ENCODE measurements at places on chromosomes 11 and 22.

DNA sequence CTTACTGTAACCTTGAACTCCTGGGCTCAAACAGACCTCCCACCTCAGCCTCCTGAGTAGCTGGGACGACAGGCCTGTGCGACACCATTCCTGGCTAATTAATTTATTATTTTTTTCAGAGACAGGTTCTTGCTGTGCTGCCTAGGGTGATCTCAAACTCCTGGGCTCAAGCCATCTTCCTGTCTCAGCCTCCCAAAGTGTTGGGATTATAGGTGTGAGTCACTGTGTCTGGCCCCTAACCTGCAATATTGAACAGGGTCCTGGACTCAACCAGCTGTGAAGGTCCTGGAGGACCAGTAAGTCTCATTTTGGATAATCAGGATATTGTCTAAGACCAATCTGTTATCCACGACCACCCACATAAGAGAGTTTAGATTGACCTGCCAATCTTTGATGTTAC is 15.2 kb downstream of the CCDC134 start:
- no peak for DNase-seq
- H3K4me3 ChIP-seq, result no peak overlapping the region
- H3K27ac ChIP-seq, result no peak overlapping the region
- no peaks in the 10 kb centered on the region for H3K4me1 ChIP-seq
- no peaks in the 10 kb centered on the region for H3K27me3 ChIP-seq

DNA sequence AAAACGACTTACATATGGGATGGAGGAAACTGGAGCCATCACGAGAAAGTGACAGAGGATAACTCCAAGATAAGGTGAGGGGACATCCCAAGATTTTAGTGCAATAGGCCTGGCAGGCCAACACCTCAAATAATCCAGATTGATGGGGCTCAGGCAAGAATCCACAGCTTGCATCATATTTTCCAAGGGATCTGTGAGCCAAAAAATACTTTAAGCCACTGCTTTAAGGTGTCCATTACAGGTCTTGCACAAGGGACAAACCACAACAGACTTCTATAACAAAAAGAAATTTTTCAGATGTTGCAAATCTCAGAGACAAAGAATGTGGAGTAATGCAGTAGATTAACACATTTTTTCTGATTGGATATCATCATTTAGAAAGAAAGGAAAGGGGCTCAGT is 45.6 kb downstream of the DENND5A start:
- H3K4me1 ChIP-seq, result peaks cover 22% of the 10 kb centered on the region
- no peak for DNase-seq
- no peak overlapping the region for H3K27ac ChIP-seq

DNA sequence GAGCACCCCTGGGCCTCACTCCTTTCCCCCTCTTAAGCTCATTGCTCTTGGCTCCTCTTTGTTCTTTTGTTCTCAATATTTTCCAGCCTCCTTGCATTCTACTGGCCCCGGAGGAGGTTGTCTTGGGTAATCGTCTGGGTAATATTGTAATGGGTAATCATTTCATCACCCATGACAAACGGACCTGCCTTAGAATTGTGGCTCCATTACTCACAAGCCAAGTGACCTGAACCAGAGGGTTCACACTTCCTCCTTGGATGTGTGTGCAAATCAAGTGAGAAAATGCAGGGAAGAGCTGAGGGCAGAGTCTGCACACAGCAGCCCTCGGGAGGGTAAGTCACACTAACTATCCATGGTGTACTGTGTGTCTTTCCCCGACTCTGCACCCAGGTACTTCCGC is 305.0 kb downstream of the BUD13 start:
- no peak for DNase-seq
- no peaks in the 10 kb centered on the region for H3K36me3 ChIP-seq
- H3K27ac ChIP-seq, result no peak overlapping the region
- no peaks in the 10 kb centered on the region for H3K4me1 ChIP-seq
- peaks cover 4% of the 10 kb centered on the region for H3K27me3 ChIP-seq

- H3K4me1 ChIP-seq, result peaks cover 80% of the 10 kb centered on the region
- DNase-seq, result no peak
- peaks cover 64% of the 10 kb centered on the region for H3K36me3 ChIP-seq
- H3K27me3 ChIP-seq, result no peaks in the 10 kb centered on the region
- no peak overlapping the region for H3K27ac ChIP-seq
Measured at GRCh38 chr11:102426000-102426399, 26.6 kb downstream of the TMEM123 start.

GRCh38 chr11:68031144-68031464 is 623 bp downstream of the NDUFS8 start:
- DNase-seq, result no peak
- no peaks in the 10 kb centered on the region for H3K27me3 ChIP-seq
- peaks cover 32% of the 10 kb centered on the region for H3K4me1 ChIP-seq
- H3K36me3 ChIP-seq, result peaks cover 9% of the 10 kb centered on the region
- H3K4me3 ChIP-seq, result peak overlapping the region; percentile 82

GRCh38 chr11:35142481-35143075 is 3.6 kb downstream of the CD44 start:
- no peaks in the 10 kb centered on the region for H3K27me3 ChIP-seq
- H3K27ac ChIP-seq, result peak overlapping the region; percentile 71
- H3K4me3 ChIP-seq, result peak overlapping the region; percentile 88
- H3K36me3 ChIP-seq, result peaks cover 67% of the 10 kb centered on the region
- peaks cover 74% of the 10 kb centered on the region for H3K4me1 ChIP-seq
- DNase-seq, result peak; percentile 78

DNA sequence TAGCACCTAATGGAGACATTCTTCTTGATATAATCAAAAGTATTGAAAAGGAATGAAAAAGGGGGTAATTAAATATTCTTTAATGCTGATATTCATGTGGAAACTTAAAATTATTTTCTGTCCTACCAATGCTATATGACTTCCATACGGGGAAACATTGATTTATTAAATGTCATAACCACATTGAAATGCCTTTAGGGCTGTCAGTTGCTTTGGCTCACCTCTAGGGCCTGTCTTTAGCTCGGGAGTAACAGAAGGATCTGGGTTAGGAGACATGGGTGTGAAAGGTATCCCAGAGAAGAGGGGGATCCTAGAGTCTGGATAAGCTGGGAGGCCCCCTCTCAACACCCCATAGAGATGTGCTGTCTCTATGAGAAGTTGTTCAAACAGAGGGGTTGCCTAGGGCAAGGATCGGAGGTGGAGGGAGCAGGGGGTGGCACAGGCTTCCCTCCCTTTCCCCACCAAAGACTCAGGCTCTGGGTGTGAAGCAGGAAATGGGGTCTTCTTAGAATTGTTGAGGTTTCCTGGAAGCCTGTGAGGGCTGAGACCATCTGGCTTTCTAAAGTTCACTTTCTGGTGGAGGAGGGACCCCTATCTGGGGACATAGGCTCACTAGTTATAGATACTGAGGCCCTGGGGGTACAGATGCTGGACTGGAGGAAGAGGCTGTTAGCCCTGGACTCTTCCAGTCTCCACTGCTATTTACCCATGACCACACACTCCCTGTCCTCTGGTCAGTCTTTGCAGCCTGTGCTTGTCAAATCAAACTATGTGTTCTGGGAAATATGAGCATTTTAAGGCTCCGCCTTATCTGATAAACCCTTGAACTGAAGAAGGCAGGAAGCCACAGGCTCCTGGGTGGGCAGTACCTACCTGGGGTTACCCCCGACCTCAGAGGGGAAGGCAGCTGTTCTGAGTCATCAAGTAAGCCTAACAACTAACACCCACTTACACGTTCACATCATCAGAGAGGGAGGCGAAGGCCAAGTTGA is 55.8 kb upstream of the RRAS2 start:
- H3K27me3 ChIP-seq, result no peaks in the 10 kb centered on the region
- DNase-seq, result peak; percentile 84
- H3K4me1 ChIP-seq, result peaks cover 78% of the 10 kb centered on the region
- H3K4me3 ChIP-seq, result peak overlapping the region; percentile 65
- peak overlapping the region; percentile 84 for H3K27ac ChIP-seq
- peaks cover 7% of the 10 kb centered on the region for H3K36me3 ChIP-seq

DNA sequence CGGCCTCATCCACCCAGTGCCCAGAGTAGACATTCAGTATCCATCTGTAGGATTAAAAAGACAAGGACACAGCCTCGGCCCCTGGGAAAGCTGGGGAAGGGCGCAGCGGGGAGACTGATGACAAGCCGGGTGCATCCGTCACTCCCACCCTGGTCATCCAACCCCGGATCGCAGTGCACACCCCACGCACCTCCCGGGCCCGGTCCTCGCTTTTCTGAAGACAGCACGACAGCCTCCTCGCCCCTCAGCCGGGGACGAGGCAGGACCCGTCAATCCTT is 1.1 kb downstream of the FCHSD2 start:
- peaks cover 52% of the 10 kb centered on the region for H3K4me1 ChIP-seq
- H3K36me3 ChIP-seq, result peaks cover 35% of the 10 kb centered on the region
- DNase-seq, result peak; percentile 35
- peaks cover 4% of the 10 kb centered on the region for H3K27me3 ChIP-seq
- H3K27ac ChIP-seq, result peak overlapping the region; percentile 94

- no peak overlapping the region for H3K27ac ChIP-seq
- peaks cover 12% of the 10 kb centered on the region for H3K4me1 ChIP-seq
- no peaks in the 10 kb centered on the region for H3K36me3 ChIP-seq
- H3K4me3 ChIP-seq, result no peak overlapping the region
Measured at GRCh38 chr11:35614939-35615569, 3.2 kb upstream of the FJX1 start.

GRCh38 chr11:540583-541432 is 3.5 kb downstream of the LRRC56 start:
- no peak overlapping the region for H3K4me3 ChIP-seq
- no peak for DNase-seq
- H3K27ac ChIP-seq, result no peak overlapping the region
- H3K36me3 ChIP-seq, result no peaks in the 10 kb centered on the region
- peaks cover 32% of the 10 kb centered on the region for H3K27me3 ChIP-seq

DNA sequence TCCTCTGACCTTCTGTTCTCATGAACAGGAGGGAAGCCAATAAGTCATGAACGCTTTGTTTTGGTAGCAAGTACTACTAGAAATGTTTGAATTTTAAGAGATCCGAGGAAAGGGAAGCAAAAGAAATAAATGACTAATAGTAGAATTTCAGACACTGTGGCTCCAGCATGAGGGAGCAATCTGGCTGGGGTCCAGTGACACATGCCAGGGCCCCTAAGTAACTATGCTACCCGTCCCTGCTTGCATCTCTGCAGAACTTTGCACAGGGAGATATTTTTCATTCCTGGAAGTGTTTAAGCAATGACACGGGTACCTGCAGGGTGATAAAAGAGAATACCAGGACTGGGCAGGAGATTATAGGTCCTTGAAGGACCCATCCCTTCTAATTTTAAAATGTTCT is 7.3 kb upstream of the ADAMTS8 start:
- H3K27ac ChIP-seq, result no peak overlapping the region
- H3K4me3 ChIP-seq, result peak overlapping the region; percentile 8
- H3K4me1 ChIP-seq, result peaks cover 26% of the 10 kb centered on the region
- H3K27me3 ChIP-seq, result peaks cover 48% of the 10 kb centered on the region
- DNase-seq, result no peak

- H3K4me3 ChIP-seq, result no peak overlapping the region
- no peaks in the 10 kb centered on the region for H3K27me3 ChIP-seq
- no peaks in the 10 kb centered on the region for H3K36me3 ChIP-seq
- no peak for DNase-seq
- H3K27ac ChIP-seq, result no peak overlapping the region
Measured at GRCh38 chr11:32713496-32713895, 81.0 kb downstream of the CCDC73 start.

- DNase-seq, result no peak
- H3K4me3 ChIP-seq, result no peak overlapping the region
- no peaks in the 10 kb centered on the region for H3K27me3 ChIP-seq
- peaks cover 7% of the 10 kb centered on the region for H3K36me3 ChIP-seq
Measured at GRCh38 chr11:47532597-47533213, 20.2 kb downstream of the CELF1 start.

DNA sequence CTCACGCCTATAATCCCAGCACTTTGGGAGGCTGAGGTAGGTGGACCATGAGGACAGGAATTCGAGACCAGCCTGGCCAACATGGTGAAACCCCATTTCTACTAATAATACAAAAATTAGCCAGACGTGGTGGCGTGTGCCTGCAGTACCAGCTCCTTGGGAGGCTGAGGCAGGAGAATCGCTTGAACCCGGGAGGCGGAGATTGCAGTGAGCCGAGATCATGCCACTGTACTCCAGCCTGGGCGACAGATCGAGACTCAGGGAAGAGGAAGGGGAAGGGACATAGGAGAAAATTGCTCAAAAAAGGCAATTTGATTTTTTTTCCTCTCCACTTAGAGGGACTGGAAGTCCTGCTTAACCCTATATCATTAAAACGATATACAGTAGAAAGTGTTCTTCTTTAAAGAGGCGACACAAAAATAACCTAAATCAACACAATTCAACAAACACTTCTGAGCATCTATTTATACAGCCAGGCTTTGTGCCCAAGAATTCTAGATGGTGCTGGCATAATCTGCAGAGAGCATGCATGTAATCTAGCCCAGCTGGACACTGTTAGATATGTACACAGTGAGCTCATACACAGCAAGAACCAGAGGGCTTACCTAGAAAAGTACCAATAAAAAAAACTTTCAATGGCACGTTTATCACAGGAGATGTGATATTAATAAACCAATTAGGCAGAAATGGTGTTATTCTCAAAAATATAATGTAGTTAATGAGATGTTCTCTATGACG is 20.9 kb upstream of the DENND5A start:
- H3K4me3 ChIP-seq, result no peak overlapping the region
- H3K27me3 ChIP-seq, result no peaks in the 10 kb centered on the region
- no peak overlapping the region for H3K27ac ChIP-seq
- peaks cover 10% of the 10 kb centered on the region for H3K4me1 ChIP-seq
- peaks cover 39% of the 10 kb centered on the region for H3K36me3 ChIP-seq

DNA sequence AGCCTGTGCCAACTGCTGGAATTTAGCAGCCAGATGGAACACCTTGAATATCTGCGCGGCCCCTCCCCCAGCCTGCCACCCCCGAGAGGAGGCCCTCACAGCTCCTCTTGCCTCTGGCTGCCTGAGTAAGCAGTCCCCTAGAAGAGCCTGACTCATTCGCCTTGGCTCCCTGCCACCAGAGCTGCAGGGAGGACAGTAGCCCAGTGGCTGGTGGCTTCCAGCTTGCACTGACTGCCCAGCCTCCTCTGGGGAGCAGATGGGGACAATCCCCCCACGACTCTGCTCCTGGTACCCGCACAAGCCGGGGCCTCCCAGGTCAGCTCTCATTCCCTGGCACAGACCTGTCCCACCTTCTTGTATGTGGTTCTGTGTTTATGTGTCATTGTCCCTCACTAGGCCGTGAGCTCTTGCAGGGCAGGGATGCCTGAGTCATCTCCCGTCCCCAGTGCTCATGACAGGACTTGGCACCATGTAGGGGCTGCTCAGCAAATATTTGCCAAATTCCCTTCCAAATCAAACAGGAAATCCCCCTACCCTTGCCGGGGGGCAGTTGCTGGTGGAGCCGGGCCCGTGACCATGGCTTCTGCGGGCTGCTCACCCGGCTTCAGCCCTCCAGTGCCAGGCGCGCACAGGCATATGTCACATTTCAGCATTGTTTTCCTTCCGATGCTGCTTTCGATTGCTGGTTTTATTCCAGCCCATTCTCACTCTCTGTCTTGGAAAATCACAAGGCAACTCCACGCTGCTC is 43.6 kb downstream of the CACNG2 start:
- no peak overlapping the region for H3K4me3 ChIP-seq
- no peaks in the 10 kb centered on the region for H3K4me1 ChIP-seq
- peaks cover 32% of the 10 kb centered on the region for H3K27me3 ChIP-seq

- H3K27me3 ChIP-seq, result no peaks in the 10 kb centered on the region
- H3K4me3 ChIP-seq, result no peak overlapping the region
- H3K36me3 ChIP-seq, result no peaks in the 10 kb centered on the region
- no peaks in the 10 kb centered on the region for H3K4me1 ChIP-seq
- no peak overlapping the region for H3K27ac ChIP-seq
Measured at GRCh38 chr11:27372164-27372563, 9.1 kb upstream of the CCDC34 start.

GRCh38 chr11:68432874-68433273 is 27.7 kb upstream of the PPP6R3 start:
- peaks cover 5% of the 10 kb centered on the region for H3K4me1 ChIP-seq
- no peaks in the 10 kb centered on the region for H3K27me3 ChIP-seq
- H3K4me3 ChIP-seq, result no peak overlapping the region
- DNase-seq, result no peak

Measured in activated naive CD4-positive, alpha-beta T cell treated with anti-CD3 and anti-CD28 coated beads, Interleukin-2, amount 10 ng/mL, durations not matched to agents 7 days and 5 days (primary cell).